C1 segment of cervical spinal cord (tissue), 14 donors: ENCODE measurements at places on chromosomes 12 and 14.

GRCh38 chr12:13028825-13029570 lies 15.2 kb upstream of the FAM234B start:
- no peak for DNase-seq

- no peak for DNase-seq
These were observed 25.9 kb downstream of the TCHP start for GRCh38 chr12:109926016-109926415.

DNA sequence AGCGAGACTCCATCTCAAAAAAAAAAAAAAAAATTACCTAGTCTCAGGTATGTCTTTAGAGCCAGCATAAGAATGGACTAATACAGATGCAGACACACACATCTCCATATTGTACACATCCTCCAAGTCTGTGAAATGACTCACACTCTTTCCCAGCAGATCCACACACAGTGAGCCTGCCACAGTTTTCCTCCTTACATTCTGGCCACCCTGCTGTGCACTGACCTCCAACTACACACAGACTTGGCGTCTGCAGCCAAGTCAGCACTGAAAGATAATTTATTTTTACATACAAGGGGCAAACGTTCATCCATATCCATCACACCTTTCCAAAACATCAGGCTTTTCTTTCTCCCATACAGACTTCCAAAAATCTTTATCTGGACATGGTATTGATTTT lies 115.9 kb downstream of the SLC25A21 start:
- no peak for DNase-seq

- DNase-seq, result no peak
These were observed 318.7 kb downstream of the LRFN5 start for GRCh38 chr14:41925409-41925808.

GRCh38 chr14:58107947-58108552 lies 44.0 kb downstream of the ARMH4 start:
- peak; percentile 1 for DNase-seq

DNA sequence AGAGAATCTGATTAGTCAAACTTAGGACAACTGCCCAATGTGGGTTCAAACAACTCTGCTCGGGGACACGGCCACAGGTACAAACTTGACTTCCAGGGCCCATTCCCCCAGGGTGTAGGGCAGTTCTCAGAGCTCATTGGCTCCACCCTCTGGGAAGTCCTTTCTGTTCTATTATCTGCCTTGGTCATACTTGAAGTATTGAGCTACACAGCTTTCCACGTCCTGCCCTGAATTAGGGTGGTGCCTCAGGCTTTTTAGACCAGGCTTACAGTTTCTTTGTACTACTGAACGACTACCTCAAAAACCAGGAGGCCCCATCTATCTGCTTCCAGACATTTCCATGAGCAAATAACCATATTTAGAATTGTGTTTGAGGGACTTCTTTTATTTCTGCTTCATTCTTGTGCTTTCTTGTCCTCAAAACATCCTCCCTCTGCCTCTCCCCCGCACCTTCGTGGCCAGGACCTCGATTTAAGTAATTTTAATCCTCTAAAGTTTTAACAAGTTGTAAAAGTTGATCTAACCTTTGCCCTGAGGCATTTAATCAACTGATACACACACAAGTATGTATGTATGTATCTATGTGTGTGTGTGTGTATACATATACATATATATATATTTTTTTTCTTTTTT lies 281.7 kb upstream of the AMIGO2 start:
- no peak for DNase-seq

GRCh38 chr14:85527445-85528035 lies 2.4 kb upstream of the FLRT2 start:
- no peak for DNase-seq

DNA sequence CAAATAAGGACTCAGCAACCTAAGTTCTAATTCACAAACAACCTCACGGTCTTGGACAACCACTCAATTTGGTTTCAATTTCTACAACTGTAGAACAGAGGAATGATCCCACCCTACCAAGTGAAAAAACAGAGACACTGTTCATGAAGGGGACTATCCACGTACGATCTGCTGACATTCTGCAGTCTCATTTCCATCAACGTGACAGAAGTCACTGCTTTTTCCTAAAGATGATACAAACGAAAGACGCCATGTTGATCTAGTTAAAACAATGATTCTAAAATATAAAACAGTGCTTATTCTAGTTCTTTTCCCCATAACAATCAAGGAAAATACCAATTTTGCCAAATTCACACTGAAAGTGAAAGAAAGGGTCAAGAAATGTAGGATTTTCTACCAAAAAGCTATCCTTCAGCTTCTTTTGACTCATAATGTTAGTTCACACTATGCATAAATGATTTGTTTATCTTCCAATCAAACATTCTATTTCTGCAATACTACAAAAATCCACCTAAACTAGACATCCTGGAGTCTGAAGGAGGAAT lies 38.1 kb downstream of the CORO1C start:
- DNase-seq, result no peak

DNA sequence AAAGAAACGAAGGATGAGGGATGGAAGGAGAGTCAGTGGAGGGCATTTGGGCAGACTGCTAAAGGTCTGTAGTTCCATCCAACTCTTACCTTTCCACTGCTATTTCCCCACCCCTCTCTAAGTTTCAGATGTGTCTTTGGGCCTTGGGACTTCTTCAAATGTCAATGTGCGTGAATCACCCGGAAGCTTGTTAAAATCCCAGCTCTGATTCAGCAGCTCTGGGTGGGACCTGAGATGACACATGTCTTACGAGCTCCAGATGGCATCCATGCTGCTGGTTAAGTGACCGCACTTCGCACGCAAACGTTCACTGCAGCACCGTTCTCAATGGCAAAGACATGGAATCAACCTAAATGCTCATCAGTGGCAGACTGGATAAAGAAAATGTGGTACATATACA lies 309.9 kb downstream of the VRK1 start:
- no peak for DNase-seq

- no peak for DNase-seq
These were observed 240.9 kb downstream of the TMEM121 start for GRCh38 chr14:105767315-105767714.

DNA sequence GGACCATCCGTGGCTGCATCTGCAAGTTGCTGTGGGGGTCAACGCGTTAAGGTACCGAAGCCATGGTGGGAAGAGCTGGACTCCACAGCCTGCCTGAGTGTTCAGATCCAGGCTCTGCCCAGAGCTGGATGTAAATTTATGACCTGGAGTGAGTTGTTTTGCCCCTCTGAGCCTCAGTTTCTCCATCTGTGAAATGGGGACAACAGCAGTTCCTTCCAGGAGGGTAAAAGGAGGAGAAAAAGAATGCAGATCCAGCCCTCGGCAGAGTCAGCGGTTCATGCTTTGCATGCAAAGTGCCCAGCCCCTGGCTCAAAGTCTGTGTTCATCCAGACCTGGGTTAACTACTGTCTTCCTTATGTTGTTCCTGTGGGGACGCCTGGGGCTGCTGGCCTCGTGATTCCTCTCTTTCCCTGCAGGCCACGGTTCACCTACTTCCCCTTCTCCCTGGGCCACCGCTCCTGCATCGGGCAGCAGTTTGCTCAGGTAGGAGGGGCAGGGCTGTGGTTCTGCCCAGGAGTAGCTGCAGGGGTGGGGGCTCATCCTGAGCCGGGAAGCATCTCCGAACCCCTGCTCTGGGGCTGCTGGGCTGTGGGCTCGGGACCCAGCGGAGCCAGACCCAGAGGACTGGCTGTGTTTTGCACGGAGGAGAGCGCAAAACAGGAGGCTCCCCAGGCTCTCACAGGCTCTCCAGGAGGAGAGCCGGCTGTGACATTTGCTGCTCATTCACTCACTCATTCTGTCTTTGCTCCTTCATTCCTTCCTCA lies 41.9 kb downstream of the CYP46A1 start:
- DNase-seq, result no peak

DNA sequence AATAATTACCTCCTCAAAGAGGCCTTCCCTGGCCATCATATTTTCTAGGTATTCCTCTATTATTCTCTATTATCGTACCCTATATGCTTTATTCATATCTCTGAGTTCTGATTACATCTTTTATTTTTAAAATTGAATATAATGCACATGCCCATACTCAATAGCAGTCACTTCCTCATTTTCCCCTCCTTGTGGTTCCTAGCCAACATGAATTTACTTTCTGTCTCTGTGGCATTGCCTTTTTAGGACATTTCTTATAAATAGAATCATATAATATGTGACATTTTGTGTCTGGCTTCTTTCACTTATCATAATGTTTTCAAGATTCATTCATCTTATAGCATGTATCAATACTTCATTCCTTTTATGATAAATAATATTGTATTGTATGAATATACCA lies 74.4 kb upstream of the TRHDE start:
- DNase-seq, result no peak

DNA sequence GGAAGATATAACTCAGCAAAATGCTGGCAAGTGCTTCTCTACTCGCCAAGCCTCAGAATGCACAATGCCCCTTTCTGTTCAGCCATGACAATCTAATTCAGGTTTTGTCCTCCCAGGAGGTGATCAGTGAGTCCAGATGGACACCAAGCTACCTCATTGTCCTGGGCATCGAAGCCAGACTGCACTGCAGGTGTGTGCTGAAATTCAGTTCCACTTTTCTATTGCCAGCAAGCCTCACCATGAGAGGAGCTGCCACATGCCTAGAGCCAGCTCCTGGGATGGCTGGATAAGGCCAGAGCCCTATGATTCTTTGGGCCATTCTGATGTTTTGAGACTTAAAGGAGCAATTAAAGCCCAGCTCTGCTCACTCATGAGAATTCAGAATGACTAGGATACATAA lies 186.7 kb downstream of the GRIN2B start:
- peak; percentile 11 for DNase-seq

GRCh38 chr14:26255213-26255612 lies 342.6 kb downstream of the NOVA1 start:
- no peak for DNase-seq

- no peak for DNase-seq
These were observed 5.7 kb downstream of the PTHLH start for GRCh38 chr12:27966870-27967269.
